NCI-H1694 treated with DMSO at 0.1 percent for 48 hours (cell line): ENCODE measurements at places on chromosomes 6 and 20.

- no peak for DNase-seq
Measured at GRCh38 chr20:29318871-29319461, 1938.5 kb upstream of the DEFB115 start.

- no peak for DNase-seq
Measured at GRCh38 chr6:119027465-119027864, 51.0 kb downstream of the FAM184A start.

DNA sequence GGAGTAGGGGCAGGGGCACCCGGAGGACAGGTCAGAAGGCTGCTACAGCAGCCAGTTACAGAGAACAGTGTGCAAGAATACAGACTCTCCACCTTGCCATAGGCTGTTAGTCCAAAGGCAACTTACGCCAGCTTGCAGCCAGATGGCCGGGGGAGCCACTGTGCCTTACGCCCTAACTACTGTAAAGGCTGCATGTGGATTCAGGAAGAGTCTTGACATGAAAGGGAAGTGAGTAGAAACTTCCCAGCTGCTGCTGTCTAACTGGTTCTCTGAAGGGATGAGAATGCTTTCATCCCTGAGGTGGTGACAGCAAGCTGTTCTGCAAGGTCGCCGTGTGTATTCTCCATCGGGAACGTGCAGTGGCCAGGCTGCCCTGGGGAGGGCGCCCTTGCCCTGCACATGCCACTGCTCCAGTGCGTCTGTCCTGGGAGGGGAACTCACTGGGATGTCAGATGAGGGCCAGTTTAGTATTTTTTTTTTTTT is 46.1 kb downstream of the LYRM4 start:
- peak; percentile 24 for DNase-seq

GRCh38 chr6:137233911-137234863 is 15.0 kb upstream of the IFNGR1 start:
- no peak for DNase-seq
